ENCODE measurements at places on chromosomes 2 and 18.

DNA sequence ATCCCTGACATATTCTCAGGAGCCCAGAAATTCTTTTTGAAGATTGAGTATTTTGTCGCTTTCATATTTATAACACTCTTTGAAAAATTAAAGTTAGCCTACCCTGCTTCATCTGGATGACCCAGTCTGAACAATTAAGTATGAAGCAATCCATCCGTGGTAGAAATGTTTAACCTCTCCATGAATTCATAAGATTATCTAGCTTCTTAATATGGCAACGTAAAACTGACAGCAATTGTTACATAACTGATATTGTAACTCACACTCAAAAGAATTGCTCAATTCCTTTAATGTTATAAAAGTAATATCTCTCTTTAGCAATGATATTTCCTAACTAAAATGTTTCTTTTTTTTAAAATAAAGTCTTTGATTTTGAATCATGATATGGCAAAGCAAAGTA is 7.2 kb upstream of the ABCA12 start:
- DNase-seq, result no peak

DNA sequence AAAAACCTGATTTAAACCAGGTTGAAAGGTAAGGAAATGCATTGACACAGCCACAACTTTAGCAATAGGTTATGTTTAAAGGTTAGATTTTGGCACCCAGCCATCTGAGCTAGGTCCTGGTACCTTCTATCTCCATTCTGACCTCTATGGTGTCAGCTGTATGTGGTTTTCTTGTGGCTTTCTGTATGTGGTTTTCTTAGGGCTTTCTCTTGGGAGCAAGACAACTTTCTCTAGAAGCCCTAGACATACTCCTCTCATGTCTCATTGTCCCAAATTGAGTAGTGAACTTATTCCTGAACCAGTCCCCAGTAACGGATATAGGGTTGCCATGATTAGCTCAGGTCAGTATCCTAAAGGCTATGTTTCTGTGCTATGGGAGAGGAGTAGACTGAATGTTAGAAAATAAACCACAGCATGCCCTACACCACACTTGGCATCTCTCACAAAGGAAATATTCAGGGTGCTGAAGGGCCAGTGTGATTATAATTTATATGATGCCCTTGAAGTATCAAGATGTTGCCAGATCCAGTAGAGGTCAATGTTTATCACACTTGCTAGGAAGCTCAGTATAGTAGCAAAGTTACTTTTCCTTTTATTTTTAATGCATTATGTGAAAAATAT is 176.1 kb downstream of the CAPN13 start:
- DNase-seq, result peak; percentile 11

DNA sequence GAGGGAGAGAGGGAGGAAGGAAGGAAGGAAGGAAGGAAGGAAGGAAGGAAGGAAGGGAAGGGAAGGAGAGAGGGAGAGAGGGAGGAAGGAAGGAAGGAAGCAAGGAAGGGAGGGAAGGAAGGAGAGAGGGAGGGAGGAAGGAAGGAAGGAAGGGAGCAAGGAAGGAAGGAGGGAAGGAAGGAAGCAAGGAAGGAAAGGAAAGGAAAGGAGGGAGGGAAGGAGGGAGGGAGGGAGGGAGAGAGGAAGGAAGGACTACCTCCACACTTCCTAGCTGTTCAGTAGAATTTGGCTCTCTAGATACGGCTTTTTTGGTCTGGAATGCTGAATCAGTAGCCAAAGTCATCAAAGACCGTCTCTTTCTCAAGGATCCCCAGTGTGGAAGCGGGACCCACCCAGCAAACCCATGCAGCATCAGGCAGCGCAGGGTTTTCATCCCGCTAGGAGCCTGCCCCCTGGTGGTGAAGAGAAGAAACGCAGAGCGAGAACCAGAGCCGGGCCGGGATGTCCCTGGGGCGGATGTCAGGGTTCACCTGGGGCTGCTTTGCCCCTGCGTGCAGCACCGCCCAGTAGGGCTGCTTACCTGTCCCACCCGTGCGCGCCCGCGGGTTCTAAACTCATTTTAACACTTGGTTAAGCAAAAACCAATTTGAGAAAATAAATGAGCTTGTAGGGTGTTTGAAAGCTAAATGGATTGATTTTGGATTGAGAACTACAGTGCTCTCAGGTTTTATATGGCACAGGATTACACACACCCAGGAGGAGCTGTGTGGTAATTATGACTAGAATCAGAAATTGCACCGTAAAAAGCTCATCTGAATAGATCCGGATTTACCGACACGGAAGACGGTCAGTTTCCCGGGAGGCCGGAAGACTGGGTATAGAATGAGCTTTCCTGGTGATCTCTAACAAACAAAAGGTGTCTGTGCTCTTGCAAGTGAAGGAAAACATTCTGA is 48.1 kb upstream of the ARL4C start:
- DNase-seq, result peak; percentile 16

GRCh38 chr18:74488354-74488753 is 7.8 kb upstream of the CNDP2 start:
- no peak for DNase-seq

DNA sequence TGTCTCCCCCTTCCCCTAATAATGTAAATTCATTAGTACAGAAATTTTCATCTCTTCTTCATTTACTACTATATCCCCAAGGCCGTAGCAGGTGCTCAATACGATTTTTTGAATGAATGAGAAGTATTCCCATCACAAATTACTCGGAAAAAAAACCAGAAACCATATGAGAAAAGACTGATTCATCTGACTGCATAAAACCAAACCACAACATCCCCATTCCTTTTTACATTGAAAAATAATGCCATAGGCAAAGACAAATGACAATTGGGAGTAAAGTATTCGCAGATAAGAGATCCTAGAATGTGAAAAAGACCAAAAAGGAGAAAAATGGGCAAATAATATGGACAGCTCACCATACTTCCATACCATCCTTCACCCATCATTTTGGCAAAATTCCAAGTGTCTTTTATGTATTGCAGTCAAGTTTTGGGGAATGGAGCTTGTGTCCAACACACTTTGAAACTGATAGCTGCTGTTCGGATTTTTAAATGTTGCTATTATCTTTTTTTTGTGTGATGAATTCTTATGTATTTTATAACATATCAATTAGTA is 1.5 kb downstream of the ZC3H8 start:
- no peak for DNase-seq

- no peak for DNase-seq
These were observed 39.5 kb upstream of the RTN4 start for GRCh38 chr2:55089726-55090125.

DNA sequence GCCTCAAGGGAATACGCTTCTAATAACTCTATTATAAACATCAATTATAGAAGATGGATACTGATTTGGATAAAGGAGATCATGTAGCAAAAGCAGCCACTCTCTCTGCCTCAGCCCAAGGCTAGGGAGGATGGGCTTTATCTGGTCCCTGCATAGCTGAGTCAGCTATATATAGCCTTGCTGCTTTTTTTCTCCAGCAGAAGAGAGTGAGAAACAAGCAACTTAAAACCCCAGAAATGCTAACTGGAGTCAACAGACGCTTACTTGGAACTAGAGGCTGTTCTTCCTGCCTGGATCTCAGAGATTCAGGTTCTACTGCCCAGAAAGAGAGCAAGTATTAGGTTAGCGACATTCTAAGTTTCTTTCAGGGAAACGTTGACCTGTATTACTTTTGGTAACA is 426.7 kb upstream of the KLHL29 start:
- DNase-seq, result no peak

GRCh38 chr2:228798458-228799207 is 472.5 kb downstream of the PID1 start:
- no peak for DNase-seq

- DNase-seq, result no peak
These were observed 292.1 kb upstream of the NRXN1 start for GRCh38 chr2:51324051-51324450.

- no peak for DNase-seq
These were observed 120.3 kb downstream of the PLA2R1 start for GRCh38 chr2:159942146-159942545.

GRCh38 chr18:3255611-3256165 is 6.2 kb upstream of the MYL12B start:
- no peak for DNase-seq

DNA sequence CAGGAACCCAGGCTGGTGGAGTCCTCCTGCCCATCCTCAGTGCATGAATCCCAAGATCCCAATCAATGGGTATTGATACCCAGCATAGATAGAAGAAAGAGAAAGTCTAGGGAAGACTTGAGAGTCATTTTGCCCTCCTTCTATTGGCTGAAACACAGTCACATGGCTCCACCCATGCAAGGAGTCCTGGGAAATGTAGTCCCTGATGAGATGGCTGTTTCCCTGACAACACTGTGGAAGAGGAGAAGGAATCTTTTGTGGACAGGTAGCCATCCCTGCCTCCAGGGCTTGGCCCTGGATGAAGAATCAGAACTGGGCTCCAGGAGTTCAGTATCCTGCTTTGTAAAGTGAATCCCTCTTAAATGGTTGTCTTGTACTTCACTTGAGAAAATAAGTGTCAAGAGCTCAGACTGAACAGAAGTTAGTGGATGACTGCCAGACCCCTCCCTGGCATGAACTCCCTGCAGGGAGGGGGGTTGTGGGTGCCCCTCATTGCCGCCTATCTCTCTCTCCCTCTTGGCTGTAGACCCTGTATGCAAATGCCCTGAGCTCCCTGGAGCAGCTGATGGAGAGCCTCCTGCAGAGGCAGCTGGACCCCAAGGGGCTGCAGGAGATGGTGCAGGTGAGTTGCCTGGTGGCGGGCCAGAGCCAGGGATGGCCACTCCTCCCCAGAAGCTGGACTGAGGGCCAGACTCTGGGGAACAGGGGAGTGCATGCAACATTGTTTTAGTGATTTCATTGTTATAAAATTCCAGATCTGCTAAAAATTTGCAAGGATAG is 36.1 kb downstream of the MROH2A start:
- DNase-seq, result no peak

All from GDM1 (cell line).